B cell (primary cell): ENCODE measurements at places on chromosomes 13 and 19. TPM values are rescaled to one million over a fixed set of nuclear protein-coding genes. Genes with fewer than 3 reads are reported as not detected.

DNA sequence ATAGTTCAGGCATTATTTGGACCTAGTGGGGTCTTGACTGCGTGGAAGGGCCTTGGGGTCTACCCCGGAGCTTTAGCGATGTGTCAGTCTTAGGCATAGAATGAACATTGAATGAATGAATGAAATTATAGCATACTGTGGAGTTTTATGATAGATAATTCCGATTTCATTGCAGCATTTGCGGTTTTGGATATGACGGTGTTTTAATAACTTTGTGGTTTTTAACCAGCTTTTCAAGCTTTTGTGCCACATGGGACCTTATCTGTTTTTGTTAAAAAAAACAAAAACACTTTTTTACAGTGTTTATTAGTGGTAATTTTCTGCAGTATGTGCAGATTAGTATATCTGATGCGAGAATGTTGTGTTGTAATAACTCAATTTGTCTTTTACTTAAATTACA is 696 bp downstream of the NUP58 start:
- H3K27me3 ChIP-seq: peaks cover 14% of the 10 kb centered on the region
- peaks cover 17% of the 10 kb centered on the region for H3K4me1 ChIP-seq
- peak overlapping the region; percentile 9 for H3K4me3 ChIP-seq

Gene LYL1
- 124 and 125 TPM in 2 replicates for total RNA-seq

Gene ZNF587B
- 29.1 and 31.5 TPM in 2 replicates for total RNA-seq

DNA sequence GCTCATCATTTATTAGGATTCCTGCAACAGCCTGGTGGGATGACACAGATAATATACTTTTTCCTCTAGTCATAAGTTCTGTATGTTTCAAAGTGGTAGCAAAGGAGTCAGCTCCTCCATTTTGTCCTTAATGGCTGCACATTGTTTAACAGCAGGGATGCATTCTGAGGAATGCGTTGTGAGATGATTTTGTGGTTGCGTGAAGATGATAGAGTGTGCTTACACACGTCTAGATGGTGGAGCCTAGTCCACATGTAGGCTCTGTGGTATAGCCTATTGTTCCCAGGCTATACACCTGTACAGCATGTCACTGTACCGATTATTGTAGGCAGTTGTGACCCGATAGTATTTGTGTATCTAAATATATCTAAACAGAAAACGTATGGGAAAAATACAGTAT is 4.6 kb downstream of the SMARCA4 start:
- no peaks in the 10 kb centered on the region for H3K36me3 ChIP-seq
- peaks cover 63% of the 10 kb centered on the region for H3K4me1 ChIP-seq
- no peak overlapping the region for H3K4me3 ChIP-seq
- no peak overlapping the region for H3K27ac ChIP-seq
- DNase-seq: no peak

DNA sequence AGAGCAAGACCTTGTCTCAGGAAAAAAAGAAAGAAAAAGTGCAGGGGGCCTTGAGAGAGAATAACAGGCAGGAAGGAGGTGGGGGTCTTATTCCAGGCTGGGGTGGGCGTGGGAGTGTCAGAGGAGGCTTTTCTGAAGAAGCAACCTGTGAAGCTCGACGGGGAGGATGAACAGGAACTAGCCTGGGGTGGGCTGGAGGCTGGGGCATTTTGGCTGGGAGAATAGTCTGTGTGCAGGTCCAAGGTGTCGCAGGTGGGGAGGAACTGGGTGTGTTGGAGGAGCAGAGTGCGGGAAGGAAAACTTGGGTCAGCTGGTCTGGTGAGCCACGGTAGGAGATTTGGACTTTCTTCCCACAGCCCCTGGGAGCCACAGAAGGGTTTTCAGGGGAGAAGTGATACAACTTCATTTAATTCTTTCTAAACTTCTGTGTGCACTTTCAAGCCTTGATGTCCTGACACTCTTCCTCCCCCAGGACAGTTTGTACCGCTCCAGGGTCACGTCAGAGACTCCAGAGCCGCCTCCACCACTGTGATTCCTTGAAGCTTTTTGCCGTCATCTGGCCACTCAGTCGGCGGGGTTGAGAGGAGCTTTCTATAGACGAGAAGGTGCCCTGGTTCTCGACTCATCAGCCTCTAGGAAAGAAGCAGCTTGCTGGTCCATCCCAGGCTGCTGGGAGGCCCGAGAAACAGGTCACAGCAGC is 138.7 kb downstream of the SIPA1L3 start:
- no peaks in the 10 kb centered on the region for H3K27me3 ChIP-seq
- peak overlapping the region; percentile 97 for H3K27ac ChIP-seq
- H3K4me1 ChIP-seq: peaks cover 62% of the 10 kb centered on the region

Gene CEACAM6
- not detected in 2 replicates for total RNA-seq

GRCh38 chr13:80906860-80907259 is 565.9 kb upstream of the SPRY2 start:
- no peak overlapping the region for H3K27ac ChIP-seq
- DNase-seq: no peak
- H3K4me1 ChIP-seq: no peaks in the 10 kb centered on the region
- no peaks in the 10 kb centered on the region for H3K27me3 ChIP-seq
- H3K4me3 ChIP-seq: no peak overlapping the region
- H3K36me3 ChIP-seq: no peaks in the 10 kb centered on the region

Gene ACP7
- not detected in 2 replicates for total RNA-seq

GRCh38 chr19:38554676-38555141 is 63.0 kb downstream of the MAP4K1 start:
- H3K4me3 ChIP-seq: no peak overlapping the region
- H3K27me3 ChIP-seq: no peaks in the 10 kb centered on the region
- H3K4me1 ChIP-seq: no peaks in the 10 kb centered on the region
- H3K36me3 ChIP-seq: no peaks in the 10 kb centered on the region
- no peak overlapping the region for H3K27ac ChIP-seq
- DNase-seq: no peak

DNA sequence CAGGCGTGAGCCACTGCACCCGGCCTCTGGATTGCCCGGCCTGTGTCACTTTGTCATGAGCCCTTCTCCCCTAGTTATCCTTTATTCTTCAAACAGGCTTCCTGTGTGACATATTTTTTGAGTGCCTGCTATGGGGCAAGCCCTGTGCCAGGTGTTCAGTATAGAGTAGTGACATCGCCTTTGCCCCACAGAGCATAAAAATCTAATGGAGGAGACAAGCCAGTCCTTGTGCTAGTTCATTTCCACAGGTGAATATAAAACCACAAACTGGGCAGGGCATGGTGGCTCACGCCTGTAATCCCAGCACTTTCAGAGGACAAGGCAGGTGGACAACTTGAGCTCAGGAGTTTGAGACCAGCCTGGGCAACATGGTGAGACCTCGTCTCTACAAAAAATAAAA is 43.2 kb downstream of the BBC3 start:
- H3K4me1 ChIP-seq: peaks cover 12% of the 10 kb centered on the region
- DNase-seq: no peak
- H3K4me3 ChIP-seq: no peak overlapping the region
- no peaks in the 10 kb centered on the region for H3K27me3 ChIP-seq
- H3K27ac ChIP-seq: no peak overlapping the region

DNA sequence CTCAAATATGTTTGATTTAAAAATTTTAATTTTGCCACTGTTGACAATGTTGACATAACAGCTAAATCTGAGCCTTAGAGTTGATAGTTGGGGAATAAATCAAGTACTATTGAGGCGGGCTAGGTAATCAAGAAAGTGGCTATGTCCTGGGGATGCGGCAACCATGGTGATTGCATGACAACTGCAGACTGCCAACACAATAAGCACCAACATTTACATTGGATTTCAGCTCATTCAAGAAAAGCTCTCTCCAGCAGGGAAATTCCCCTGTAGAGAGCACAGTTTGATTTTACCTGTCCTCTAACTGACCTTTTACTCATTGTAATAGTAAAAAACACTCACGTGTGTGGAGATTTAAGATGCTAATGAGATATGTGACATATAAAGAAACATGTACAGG is 63.1 kb downstream of the ZNF100 start:
- H3K4me1 ChIP-seq: no peaks in the 10 kb centered on the region
- DNase-seq: no peak
- no peak overlapping the region for H3K27ac ChIP-seq
- H3K27me3 ChIP-seq: no peaks in the 10 kb centered on the region
- no peak overlapping the region for H3K4me3 ChIP-seq

DNA sequence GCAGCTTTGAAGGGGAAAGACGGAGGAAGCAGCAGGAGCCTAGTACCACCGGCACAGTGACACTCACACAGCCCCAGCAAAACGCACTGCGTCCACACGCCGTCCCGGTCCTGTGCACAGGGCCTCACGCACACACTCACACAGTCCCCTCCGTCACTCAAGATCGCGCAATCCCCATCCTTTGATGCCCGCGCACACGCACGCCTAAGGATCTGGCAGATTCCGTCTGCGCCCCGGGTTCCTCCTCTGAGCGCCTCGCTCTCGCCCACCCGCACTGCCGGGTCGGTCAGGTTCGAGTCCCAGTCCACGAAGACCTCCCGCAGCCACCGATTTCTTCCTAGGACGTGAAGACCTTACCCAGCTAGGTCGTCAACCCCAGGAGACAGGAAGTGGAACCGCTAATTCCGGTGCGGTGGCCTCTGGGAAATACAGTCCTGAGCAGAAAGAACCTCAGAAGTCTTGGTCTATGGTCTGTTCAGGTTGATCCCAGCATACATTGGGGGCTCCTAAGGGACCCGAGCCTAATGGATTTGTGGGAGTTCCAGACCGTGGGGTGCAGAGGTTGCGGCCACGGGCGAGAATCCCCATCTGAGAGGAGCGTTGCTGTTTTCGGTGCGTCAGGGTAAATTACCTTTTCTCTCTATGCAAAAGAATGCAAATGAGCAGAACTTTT is at the start of gene ZNF780B:
TSS of gene ZNF780B (minus strand) at position 400 of the 673 bp plus-strand sequence. CDS start 5,899 bp downstream, outside the sequence.
- H3K4me1 ChIP-seq: peaks cover 17% of the 10 kb centered on the region
- peaks cover 3% of the 10 kb centered on the region for H3K36me3 ChIP-seq
- peak within 1 kb of the TSS; percentile 71 for H3K4me3 ChIP-seq
- no peaks in the 10 kb centered on the region for H3K27me3 ChIP-seq
- peak within 1 kb of the TSS; percentile 76 for H3K27ac ChIP-seq

Gene TMEM238
- 4.3 and 4.7 TPM in 2 replicates for total RNA-seq

DNA sequence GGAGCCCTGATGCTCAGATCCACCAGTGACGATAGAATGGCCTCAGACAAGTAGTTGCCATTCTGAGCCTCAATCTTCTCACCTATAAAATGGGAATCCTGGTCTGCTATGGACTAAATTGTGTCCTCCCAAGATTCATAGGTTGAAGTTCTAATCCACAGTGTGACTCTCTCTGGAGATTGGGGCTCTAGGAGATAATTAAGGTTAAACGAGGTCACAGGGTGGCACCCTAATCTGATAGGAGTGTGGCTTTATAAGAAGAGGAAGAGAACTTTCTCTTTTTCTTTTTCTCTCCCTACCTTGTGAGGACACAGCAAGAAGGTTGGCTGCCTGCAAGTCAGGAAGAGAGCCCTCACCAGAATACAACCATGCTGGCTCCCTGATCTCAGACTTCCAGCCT is 214.1 kb downstream of the KATNAL1 start:
- no peak overlapping the region for H3K27ac ChIP-seq
- no peak overlapping the region for H3K4me3 ChIP-seq
- no peak for DNase-seq
- no peaks in the 10 kb centered on the region for H3K4me1 ChIP-seq

- H3K4me3 ChIP-seq: no peak overlapping the region
- no peaks in the 10 kb centered on the region for H3K4me1 ChIP-seq
- H3K27me3 ChIP-seq: peaks cover 6% of the 10 kb centered on the region
- no peaks in the 10 kb centered on the region for H3K36me3 ChIP-seq
- H3K27ac ChIP-seq: no peak overlapping the region
- DNase-seq: no peak
Observed at GRCh38 chr19:8097681-8098567, 45.4 kb downstream of the CCL25 start.

Gene AMER2
- not detected in 2 replicates for total RNA-seq

DNA sequence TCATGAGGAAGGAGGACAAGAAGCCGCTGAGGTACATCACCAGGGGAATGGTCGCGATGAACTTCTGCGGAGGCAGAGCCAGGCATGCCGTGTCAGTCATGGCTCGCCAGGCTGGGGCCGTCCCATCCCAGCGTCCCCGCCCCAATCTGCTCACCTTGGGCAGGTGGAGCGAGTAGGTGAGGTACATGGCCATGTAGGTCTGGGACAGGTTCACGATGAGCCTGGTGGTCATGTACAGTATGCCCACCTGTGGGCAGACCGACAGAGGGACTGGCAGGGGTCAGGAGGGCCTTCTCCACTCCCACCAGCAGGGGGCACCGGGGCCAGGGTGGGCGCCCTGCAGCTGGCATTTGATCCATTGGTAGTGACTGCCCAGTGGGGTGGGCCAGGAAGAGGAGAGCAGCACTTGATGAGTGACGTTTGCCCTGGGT is 8.3 kb downstream of the TEKTIP1 start:
- H3K27ac ChIP-seq: no peak overlapping the region
- H3K4me3 ChIP-seq: no peak overlapping the region
- peaks cover 41% of the 10 kb centered on the region for H3K36me3 ChIP-seq
- H3K27me3 ChIP-seq: no peaks in the 10 kb centered on the region

DNA sequence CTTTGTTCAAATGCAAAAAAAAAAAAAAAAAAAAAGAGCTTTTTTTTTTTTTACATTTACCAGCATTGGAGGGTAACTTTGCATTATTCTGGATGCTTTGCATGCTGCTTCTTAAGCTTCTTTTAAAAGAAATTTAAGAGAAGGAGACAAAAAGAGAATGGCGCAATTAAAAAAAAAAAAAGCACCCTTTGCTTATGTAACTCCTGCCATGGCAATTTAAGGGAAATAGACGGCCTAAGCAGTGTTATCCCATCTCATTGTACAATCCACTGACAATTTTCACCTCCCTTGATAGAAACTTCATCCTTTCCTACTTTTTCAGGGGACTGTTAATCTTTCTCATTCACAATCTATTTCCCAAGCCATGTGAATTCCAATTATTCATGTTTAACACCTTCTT is 129.8 kb downstream of the KCTD12 start:
- H3K36me3 ChIP-seq: no peaks in the 10 kb centered on the region
- no peaks in the 10 kb centered on the region for H3K4me1 ChIP-seq
- no peaks in the 10 kb centered on the region for H3K27me3 ChIP-seq
- H3K4me3 ChIP-seq: no peak overlapping the region
- no peak for DNase-seq

GRCh38 chr13:39455521-39456175 is 147.3 kb downstream of the LHFPL6 start:
- peaks cover 8% of the 10 kb centered on the region for H3K4me1 ChIP-seq
- no peak overlapping the region for H3K4me3 ChIP-seq
- no peak for DNase-seq

Gene CLIP3
- 1.3 and 1.8 TPM in 2 replicates for total RNA-seq

Gene CEACAM8
- not detected in 2 replicates for total RNA-seq

DNA sequence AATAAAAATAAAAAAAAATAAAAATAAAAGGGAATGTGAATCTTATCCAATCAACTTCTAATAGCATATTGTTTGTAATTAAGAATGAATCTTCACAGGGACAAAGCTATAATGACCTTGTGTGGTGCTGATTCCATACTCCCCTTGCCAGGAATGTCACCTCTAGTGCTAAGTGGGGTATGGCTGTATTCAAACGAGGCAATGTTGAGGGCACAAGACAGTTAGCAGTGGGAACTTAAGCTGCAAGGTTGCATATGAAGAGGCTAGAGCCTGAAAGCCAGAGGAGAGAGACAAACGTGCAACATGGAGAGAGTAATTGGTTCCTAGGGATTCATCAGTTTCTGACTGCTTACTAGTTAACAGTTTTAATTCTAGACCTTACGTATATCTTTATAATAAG is 43.9 kb upstream of the CSNK1A1L start:
- DNase-seq: no peak
- no peaks in the 10 kb centered on the region for H3K4me1 ChIP-seq
- no peak overlapping the region for H3K4me3 ChIP-seq
- H3K27ac ChIP-seq: no peak overlapping the region
- no peaks in the 10 kb centered on the region for H3K36me3 ChIP-seq

Gene ZNF681
- total RNA-seq: 6.2 and 8.5 TPM in 2 replicates
